NCI-H187 (cell line): ENCODE measurements at places on chromosomes 12 and 14.

GRCh38 chr12:46549527-46550265 is 177.1 kb upstream of the SLC38A2 start:
- no peak for DNase-seq

GRCh38 chr12:95674631-95675030 is 115.9 kb downstream of the NTN4 start:
- peak; percentile 96 for DNase-seq

DNA sequence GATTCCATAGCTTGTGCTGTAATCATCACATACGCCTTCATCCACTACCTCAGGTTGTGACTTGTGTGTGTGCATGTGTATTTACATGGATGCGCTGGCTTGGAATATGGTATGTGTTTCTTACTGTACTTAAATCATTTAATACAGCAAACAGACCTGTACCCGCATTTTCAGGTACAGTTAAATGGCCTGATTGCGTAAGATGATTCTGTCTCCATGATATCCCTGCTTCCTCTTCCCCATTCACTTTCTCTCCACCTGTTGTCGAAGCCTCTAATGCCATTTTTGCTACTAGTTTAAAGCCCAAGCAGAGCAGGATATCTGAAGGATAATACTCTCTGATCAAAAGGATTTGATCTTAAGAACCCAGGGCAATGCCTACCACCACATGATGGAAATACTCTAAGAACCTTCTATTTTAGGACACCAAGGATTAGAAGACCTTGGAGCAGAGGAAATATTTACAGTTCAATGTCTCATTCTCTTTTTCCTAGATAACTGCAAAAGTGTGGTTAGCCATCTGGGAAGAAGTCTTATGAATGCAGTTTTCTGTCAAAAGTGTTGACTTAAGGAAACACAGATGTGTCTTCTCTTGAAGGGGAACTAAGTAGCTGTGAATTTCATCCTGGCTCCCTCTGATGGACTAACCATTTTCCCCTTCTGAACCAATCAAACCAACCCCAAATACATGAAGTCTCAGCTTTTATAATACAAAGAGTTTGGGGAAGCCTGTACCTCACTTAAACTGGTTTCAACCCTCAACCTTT is 78.7 kb downstream of the HELB start:
- DNase-seq, result no peak

DNA sequence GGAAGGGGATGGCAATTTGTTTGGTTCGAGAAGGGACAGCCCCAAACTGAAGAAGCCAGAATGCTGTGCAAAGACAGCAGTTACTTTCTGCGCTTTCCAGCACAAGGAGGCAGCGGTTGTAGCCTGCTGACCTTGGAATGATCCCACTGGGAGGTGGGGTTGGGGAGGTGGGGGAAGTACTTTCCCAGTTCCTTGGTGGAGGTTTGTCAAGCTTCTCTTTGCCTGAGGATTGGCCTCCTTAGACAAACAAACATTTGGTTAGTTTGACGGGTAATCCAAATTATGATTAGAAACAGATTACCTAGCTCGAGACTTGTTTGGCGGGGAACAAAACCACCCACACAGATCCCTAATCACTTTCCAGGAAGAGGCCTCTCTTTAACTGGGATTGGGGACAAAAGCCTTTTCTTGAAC is 79.1 kb upstream of the EGLN3 start:
- no peak for DNase-seq
